ENCODE measurements at places on chromosomes 7 and 10.

DNA sequence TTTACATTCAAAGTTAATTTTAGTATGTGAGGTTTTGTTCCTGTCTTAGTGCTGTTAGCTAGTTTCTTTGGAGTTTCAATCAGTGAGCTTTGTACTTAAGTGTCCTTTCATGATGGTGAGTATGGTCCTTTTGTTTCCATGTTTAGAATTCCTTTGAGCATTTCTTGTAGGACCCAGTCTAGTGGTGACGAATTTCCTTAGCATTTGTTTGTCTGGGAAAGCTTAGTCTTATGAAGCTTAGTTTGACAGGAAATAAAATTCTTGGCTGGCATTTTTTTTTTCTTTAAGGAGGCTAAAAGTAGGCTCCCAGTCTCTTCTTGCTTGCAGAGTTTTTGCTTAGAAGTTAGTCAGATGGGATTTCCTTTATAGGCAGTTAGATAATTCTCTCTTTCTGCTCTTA, 209.2 kb upstream of the SEMA3C start:
- no peak for DNase-seq

- no peak for DNase-seq
Measured at GRCh38 chr7:99033765-99034164, 110.1 kb downstream of the SMURF1 start.

DNA sequence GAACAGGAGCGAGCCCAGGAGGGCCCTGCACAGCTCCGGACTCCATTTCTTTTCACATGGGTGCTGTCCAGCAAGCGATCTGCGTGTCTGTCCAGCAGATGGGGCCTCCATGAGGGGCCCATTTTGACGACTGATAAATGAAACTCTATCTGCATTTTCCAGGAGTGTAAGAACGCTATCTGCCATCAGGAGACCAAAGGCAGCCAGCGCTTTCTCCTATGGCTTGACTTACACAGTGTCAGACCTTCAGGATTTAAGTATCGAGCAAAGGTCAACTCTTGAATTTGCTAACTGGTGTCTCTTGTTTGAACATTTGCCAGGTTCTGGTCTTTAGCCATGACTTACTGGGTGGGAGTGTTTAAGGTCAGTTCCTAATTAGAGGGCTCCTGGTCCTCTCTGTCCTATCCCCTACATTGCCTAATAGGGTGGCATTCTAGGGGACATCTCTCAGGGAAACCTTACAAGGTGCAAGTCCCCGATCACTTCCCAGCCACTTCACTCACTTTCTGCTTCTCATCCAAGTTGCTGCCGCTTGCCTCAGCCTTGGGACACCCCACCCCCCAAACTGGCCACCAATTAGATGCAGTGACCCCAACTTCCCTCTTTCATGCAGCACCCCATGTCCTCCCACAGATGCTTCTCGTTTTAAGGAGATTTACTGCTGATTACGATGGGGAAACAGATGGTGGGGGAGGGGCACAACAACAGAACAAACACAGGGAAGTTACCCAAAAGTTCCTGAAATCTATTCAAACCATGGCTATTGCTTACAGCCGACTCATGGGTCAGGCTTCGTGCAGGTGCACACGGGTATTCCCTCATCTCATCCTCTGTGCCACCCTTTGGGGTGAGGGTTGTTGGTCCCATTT, 20.0 kb downstream of the VSIR start:
- DNase-seq: no peak

DNA sequence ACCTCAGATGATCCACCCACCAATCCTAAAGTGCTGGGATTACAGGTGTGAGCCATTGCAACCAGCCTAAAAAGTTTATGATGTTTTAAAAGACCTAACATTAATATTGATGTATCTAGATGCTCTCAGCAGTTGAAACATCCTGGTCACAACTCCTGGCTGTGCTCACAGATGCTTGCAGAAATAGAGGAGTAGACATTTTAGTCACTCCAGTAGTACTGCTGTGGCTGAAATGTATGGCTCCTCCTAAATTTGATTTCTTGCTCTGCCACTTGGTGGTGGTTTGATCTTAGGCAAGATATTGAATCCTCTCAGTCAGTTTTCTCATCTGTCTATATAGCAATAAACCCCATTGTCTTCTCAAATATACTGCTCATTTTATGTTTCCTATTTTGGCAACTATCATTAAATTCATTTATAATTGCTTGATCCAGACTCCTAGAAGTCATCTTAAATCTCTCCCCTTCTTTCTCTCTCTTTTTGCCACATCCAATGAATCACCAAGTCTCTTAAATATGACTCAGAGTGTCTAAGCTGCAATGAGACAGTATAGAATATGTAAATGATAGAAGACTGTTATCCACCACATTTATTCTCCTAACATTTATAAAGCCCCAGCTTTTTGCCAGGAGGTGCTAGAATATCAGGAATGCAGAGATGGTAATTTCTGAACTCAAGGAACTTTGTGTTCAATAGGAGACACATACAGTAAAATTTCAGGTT, 78.1 kb upstream of the NRBF2 start:
- no peak for DNase-seq

- DNase-seq: no peak
Measured at GRCh38 chr10:132346806-132347205, 14.8 kb downstream of the LRRC27 start.

- DNase-seq: no peak
Measured at GRCh38 chr7:38066391-38066790, 111.7 kb upstream of the STARD3NL start.

DNA sequence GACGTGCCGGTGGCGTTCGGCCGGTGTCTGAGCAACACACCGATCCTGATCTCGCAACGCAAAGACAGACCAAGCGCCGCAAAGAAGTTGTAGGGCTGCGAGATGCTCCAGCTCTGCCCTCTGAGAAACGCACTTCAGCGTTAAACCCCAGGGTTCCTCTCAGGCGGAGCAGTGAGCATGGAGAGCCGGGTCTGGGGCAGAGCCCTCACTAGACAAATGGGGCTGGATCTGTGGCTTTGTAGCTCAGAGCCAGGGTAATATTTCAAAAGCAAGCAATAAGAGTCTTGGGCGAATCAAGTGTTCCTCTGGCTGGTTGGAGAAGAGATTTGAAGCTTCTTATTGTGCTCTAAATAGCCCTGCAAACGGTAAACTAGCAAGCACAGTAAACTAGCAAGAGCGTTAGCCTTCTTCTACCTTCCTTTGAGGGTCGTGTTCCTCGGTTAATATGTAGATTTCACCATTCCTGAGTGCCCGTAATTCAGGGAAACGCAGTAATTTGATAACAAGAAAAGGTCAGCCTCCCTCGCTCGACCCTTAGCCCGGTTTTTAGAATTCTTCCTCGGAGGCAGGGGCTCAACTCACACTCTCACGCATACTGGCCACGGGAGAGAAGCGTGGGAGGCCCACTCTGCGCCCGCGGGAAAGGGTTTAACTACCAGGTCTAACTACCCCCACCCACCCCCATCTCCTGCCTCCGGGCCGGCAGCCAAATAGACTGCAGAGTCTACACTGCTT, 6.7 kb downstream of the SKAP2 start:
- DNase-seq: no peak

DNA sequence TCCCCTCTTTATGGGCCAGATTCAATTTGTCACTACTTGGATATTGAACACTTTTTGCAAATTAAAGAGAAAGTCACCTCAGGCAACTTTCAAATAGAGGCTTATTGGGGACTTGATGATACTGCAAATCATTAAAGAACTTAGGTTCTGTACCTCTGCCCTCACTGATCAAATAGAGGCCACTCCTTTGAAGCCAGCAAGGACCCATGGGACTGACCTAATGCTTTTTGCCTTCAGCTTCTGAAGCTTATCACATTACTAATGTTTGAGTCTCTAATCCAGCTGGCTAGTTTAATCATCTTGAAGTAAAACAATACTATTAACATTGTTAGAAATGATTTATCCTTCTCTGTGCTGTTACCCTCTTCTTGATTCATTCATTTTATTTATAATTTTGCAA, 93.0 kb upstream of the ZNF800 start:
- no peak for DNase-seq

DNA sequence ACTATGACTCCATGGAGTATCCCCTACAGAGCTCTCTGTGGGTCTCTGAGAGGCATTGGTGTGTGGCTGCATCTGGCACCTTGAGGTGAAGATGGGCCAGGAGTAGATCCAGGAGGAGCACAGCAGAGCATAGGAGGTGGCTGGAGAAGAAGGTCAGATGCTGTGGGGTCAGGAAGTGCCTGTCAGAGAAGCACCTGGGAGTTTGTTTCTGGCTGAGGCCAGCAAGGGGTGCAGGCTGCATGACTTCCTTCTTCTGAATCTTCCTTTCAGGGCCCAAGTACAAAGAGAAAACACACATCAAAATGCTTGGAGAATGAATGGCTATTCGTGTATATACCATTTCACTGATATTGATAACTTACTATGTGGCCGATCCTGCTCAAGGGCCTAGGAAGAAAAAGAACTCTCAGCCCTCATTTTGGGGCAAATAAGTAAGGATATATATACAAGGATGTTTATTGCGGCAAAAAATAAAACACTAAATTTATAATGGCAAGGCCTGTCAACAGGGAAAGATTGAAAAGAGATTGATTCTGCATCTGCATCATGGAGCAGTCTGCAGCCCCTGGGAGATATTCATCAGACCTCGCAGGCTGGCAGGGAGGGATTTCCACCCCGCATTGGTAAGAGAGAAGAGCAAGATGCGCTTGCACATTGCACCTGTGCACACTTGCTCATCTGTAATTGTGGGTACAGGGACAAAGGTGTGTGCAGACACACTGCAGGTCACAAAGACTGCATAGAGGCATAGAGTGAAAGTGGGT, 39.2 kb downstream of the PTPRE start:
- DNase-seq: no peak

DNA sequence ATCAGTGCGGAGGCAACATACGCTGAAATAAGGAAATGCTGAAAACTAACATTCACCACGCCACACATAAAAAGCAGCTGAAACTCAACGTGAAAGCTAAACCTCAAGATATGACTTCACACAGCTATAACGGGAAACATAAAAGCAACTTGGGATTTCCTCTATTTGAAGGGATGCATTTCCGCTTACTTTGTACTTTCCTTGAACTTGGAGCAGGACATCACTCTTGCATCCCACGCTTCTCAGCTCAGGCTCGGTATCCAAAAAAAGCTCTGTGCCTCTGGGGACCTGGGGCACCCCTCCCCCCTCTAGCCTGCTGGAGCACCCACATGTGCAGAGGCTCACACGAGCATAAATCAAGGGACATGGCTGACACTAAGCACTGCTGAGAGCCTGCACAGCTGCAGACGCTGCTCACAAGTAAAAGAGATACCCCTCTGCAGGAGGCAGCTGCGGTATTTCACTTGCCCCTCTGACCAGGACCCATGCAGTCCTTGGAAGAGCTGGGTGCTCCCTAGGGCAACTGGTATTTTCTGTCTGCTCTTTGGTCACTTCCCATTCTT, 34.2 kb downstream of the PARD3 start:
- DNase-seq: peak; percentile 6

GRCh38 chr7:132527467-132528410, 48.5 kb downstream of the PLXNA4 start:
- no peak for DNase-seq

GRCh38 chr7:79610313-79610712, 156.8 kb upstream of the MAGI2 start:
- DNase-seq: no peak

- DNase-seq: no peak
Measured at GRCh38 chr7:6032167-6032566, 991 bp downstream of the ANKRD61 start.

DNA sequence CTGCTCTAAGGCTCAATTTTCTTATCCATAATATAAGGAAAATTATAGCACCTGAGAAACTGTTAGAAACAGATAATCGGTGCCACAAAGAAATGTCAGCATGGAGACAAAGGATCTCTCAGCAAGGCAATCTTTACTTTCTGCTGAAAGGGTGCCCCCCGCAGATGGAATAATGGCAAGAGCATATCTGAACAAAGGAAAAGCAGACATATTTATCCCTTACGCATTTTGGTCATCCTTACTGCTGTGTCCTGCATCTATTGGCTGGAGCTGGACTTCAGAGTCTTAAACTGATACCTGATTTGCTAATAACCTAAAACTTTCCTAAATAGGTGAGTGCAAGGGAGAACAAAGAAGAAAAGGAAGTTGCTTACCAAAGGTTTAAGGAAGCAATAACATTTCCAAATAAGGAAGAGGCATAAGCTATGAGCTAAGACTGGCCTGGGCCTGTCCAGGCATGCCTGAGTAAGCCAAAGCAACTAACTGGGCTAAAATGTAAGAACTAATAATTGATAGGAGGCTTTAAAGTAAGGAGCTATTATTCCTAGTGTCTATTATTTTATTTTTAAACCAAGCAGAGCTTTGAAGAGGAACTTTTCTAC, 39.6 kb upstream of the ELMO1 start:
- no peak for DNase-seq

DNA sequence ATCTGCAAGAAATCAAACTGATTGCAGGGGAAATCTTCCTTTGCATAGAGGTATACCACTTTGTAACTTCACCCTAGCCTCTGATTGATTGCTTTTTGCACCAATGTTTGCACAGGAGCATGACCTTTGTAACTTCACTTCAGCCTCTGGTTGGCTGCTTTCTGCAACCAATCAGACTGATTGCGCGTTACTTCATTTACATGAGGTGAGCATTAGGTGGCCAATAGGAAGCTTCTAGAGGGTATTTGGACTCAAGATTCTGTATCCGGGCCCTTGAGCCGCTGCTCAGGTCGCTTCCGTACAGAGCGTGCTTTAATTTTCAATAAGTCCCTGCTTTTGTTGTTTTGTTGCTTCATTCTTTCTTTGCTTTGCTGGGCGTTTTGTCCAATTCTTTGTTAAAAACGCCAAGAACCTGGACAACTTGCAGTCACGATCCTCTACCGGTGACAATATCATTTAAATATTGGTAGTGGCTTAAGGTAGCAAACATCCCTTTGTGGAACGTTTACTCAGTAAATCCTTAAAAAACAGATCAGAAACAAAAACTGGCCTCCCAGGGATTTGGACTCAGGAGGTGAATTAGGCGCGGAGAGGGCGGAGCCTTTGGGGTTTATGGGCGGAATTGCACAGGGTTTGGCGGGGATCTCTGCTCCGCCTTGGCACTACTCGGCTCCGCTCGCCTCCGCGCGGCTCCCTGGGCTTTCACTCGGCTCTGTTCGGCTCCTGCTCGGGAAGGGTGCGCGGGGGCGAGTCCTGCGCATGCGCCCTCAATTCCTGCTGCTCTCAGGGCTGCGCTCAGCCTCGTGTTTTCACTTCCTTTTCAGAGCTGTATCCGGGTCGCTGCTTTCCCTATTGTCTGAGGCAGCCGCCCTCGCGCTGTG, at the start of gene PHF14:
PHF14 (plus strand) TSS at position 812 of the 881 bp plus-strand sequence. CDS start 452 bp downstream, outside the sequence.
- DNase-seq: peak; percentile 88

- DNase-seq: peak; percentile 7
Measured at GRCh38 chr10:119871881-119872609, 598 bp downstream of the MCMBP start.

GRCh38 chr7:81672872-81673271, 97.0 kb downstream of the HGF start:
- DNase-seq: no peak

Measured in neural crest cell (in vitro differentiated cells).